AML-193 (cell line): ENCODE measurements at places on chromosomes 3 and 15.
A peak's percentile ranks its signal among the peaks of the same experiment; 100 is the strongest.

DNA sequence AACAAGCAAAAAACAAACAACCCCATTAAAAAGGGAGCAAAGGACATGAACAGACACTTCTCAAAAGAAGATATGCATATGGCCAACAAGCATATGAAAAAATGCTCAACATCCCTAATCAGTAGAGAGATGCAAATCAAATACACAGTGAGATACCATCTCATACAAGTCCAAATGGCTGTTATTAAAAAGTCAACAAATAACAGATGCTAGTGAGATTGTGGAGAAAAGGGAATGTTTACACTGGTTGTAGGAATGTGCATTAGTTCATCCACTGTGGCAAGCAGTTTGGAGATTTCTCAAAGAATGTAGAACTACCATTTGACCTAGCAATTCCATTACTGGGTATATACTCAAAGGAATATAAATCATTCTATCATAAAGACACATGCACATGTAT lies 44.5 kb downstream of the RIOX2 start:
- no peak for DNase-seq

DNA sequence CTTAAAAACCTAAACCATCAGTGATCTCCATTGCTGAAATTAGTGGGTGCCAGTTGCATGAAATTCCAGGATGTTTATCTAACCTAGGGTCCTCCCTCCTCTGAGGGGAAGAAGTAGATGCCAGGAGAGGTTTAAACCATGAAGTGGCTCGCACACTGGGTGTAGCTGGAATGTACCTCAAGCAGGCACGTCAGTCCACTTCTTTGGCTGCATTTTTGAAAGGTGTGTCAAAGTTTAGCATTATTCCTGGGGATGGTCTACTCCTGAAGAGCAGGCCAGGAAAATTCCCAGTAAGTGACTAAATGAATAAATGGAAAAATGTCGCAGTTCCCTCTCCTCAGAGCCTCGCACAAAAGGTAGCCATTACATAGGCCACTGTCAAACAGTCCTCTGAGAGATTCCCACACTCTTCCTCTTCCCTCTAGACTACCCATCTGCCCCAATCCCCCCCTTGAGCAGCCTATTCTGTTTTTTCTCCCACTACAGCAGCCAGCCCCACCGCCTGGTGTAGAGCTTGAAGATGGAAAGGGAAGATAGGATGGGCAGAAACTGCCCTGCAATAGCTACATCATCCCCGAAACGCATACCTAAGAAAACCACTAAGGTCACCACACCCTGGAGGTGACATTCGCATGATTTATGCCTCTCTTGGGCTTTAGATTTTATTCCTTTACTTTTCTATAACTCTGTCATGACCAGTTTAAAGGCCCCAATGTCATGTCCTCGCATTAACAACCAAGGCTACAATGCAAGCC lies 655 bp upstream of the TMOD3 start:
- DNase-seq: no peak

DNA sequence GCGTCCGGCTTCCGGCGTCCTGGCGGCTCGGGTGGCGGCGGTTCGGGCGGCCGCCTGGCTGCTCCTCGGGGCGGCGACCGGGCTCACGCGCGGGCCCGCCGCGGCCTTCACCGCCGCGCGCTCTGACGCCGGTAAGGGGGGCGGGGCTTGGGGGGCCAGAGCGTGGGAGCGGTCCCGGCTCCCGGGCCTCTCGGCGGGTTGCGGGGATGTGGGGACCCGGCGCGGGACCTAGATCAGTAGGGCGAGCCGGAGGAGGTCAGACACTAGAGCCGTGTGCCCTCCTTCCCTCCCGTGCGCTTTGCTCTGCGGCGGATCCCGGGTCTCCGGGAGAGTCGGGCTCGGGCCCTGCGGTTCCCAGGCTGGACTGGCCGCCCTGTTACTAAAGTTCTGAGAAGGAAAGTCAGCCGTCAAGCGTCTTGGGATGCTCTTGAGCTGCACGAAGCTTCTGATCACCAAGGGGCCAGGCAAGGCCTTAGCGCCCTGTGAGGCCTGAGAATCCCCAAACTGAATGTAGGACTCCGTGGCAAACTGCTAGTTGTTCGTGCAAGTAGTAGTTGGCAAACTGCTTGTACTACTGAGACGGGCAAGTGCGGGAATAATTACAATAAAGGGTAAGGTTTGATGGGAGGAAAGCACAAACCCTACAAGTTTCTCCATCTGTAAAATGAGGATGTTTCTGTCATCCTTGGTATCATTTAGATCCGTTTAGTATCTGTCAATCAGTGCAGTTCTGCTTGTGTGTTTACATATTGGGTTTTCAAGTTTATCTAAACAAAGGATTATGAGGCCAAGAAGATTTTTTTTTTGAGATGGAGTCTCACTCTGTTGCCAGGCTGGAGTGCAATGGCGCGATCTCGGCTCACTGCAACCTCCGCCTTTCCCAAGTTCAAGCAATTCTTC lies 587 bp downstream of the PIGX start:
- peak; percentile 55 for DNase-seq

DNA sequence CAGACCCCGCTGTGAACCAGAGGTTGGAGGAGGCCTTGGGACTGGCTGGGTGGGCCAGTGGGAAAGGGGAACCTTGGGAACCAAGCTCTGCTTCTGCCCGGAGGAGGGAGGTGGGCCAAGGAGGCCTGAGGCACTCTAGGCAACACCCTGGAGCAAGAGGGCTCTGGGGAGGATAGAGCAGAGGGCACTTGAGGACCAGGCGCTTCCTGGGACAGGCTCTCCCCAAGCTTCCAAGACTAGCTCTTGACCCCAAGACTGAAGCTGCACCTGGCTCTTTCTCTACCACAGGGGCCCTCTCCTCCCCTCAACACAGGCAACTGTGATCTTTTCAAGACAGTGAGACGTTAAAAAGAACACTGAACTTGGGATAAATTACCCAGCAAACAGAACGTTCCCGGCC lies 20.3 kb downstream of the TKT start:
- no peak for DNase-seq

DNA sequence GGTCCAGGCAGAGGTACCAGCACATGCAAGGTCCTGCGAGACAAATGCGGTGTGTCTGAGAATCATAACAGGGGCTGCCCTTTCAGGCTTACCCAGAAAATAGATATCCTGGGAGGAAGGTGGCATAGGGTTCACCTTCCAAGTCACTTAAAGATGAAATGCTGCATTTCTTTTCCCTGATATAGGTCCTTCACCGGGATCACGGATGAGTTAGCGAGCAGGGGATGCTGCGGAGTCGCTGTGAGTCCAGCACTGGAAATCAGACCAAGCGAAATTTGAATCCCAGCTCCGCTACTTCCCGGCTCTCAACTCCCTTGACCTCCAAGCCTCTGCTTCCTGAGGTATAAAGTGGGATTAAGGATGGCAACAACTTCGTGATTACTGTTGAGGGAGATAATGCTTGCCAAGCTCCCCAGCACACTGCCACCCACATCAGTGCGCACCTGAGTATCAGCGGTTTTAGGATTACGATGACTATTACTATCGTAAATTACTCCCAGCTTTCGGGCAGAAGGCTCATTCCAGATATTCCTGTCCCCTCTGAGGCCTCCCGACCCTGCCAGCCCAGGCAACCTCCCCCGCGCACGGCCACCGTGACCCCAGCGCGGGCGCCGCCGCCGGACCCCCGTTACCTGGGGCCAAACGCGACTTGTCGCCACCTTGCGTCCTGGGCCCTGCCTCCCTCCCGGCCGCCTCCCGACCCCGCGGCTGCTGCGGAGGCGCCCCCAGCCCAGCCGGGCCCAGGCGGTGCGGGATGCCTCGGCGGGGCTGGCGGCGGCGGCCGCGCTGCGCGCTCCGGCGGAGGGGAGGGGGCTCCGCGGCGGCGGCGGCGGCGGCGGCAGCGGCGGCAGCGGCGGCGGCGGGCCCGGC lies 589 bp upstream of the GPR27 start:
- DNase-seq: no peak
